ENCODE measurements at places on chromosomes 5 and 9. TPM values are rescaled to one million over a fixed set of nuclear protein-coding genes. Genes with fewer than 3 reads are reported as not detected.
A peak's percentile ranks its signal among the peaks of the same experiment; 100 is the strongest.

Gene PCDHB13
- 8.1 TPM for total RNA-seq

Gene PIP5K1B
- 1.0 TPM for total RNA-seq

Gene FIBCD1
- total RNA-seq: 0.83 TPM

Gene SCGB3A2
- total RNA-seq: not detected

DNA sequence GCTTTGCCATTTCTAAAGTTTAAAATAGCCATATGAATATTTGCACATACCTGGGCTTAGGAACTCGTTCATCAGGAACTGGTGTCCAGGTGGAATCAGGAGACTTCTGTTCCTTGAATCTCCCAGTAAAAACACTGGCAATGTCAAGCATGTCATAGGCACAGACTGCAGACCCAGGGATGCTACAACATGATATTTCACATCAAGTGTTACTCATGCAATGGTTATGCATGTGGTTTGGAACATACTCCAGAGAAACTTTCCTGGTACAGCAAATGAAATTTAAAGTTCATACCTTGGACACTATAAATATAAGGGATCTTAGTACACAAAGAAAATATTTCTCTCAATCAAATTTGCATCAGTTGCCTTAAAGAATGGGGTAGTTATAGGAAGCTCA, 92.2 kb downstream of the SEMA6A start:
- no peak overlapping the region for H3K4me3 ChIP-seq
- no peak overlapping the region for H3K27ac ChIP-seq
- DNase-seq: no peak
- H3K4me1 ChIP-seq: no peaks in the 10 kb centered on the region
- peaks cover 10% of the 10 kb centered on the region for H3K36me3 ChIP-seq

- H3K4me1 ChIP-seq: peaks cover 23% of the 10 kb centered on the region
- H3K4me3 ChIP-seq: no peak overlapping the region
- DNase-seq: no peak
- no peaks in the 10 kb centered on the region for H3K36me3 ChIP-seq
These were observed 14.1 kb upstream of the TNFAIP8 start for GRCh38 chr5:119341452-119342349.

DNA sequence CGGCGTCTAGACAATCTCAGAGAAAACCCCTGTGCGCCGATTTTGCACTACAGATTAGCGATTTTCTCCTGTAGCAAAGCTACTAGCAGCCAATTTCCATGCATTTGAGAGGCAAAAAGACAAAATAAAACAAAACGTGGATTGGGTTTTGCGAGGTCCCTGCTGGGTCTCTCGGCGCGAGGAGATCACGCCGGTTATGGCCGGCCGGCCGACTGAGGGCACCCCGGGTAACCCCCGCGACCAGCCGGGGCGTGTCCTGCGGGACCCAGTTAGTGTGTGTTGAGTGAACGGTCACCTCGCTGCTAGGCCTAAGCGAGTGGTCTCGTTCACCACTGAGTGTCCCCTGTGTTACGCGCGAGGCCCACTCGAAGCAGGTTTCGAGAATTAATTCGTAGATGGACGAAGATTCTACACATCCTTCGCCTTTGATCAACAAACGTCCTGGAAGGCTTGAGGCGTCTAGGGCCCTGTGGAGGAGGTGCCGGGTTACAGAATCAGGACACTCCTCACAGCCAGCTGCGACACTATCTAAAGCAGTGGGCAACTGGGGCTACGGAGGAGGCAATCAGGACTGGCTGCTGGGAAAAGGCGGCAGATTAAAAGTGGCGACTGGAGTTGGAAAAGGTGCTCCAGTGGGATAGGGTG, 764 bp upstream of the VDAC1 start:
- peaks cover 9% of the 10 kb centered on the region for H3K36me3 ChIP-seq
- peak overlapping the region; percentile 100 for H3K27ac ChIP-seq
- no peaks in the 10 kb centered on the region for H3K27me3 ChIP-seq
- H3K4me1 ChIP-seq: peaks cover 41% of the 10 kb centered on the region

DNA sequence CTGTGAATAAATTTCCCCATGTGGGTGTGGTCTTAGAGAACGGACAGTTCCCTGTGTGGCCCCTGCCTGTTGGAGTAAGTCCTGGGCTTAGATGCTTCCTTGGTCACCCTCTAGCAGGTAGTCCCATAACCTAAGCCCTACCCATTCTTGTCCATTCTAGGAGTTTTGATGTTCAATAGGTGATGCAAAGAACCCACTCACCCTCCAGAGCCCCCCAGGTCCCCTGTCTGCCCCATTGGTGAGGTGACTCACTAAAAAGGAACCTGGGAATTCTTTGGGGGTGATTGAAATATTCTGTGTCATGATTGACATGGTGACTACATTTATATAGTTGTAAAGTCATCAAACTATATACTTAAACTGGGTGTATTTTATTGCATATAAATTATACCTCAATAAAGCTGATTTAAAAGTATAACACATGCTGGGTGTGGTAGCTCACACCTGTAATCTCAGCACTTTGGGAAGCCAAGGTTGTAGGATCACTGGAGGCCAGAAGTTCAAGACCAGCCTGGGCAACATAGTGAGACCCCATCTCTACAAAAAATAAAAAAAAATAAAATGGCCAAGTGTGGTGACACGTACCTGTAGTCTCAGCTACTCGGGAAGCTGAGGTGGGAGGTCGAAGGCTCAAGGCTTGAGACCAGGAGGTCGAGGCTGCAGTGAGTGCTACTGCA, 20.8 kb upstream of the GTF3C5 start:
- H3K4me3 ChIP-seq: no peak overlapping the region
- H3K27ac ChIP-seq: no peak overlapping the region
- no peak for DNase-seq
- no peaks in the 10 kb centered on the region for H3K27me3 ChIP-seq

- H3K4me3 ChIP-seq: no peak overlapping the region
- no peak overlapping the region for H3K27ac ChIP-seq
- DNase-seq: no peak
These were observed 24.4 kb downstream of the AKNA start for GRCh38 chr9:114363424-114363823.
